ENCODE measurements at places on chromosomes 3 and 15. TPM values are rescaled to one million over a fixed set of nuclear protein-coding genes. Genes with fewer than 3 reads are reported as not detected.

Gene SIDT1
- total RNA-seq = 0.32 TPM

Gene ATP6V1A
- 131 TPM for total RNA-seq

Gene SPINK8
- not detected for total RNA-seq

Gene PARP6
- 9.1 TPM for total RNA-seq

Gene FAM98B
- total RNA-seq = 10.4 TPM

Gene GPR171
- total RNA-seq = not detected

Gene SLC2A2
- total RNA-seq = not detected

Gene CAMKV
- total RNA-seq = not detected

Gene GABRB3
- total RNA-seq = 0.32 TPM

Gene SPESP1
- total RNA-seq = 4.9 TPM

Gene CALML4
- 4.9 TPM for total RNA-seq

Gene ZNF660
- total RNA-seq = 0.61 TPM

Gene RARRES1
- 1.1 TPM for total RNA-seq

Gene CHRNA7
- total RNA-seq = 2.0 TPM

Gene RHCG
- total RNA-seq = not detected

Gene ACOX2
- total RNA-seq = 1.7 TPM

Gene ZNF80
- total RNA-seq = not detected

Gene CADPS
- total RNA-seq = under 0.01 TPM

Gene GRIP2
- not detected for total RNA-seq

Gene OCA2
- not detected for total RNA-seq

Gene INKA1
- total RNA-seq = 14.3 TPM

Gene EPHB3
- 0.15 TPM for total RNA-seq

Gene PP2D1
- not detected for total RNA-seq

Gene PRC1
- total RNA-seq = 204 TPM

Gene GHRL
- not detected for total RNA-seq

Data from epithelial cell of umbilical artery (primary cell).